ENCODE measurements at places on chromosomes 1 and 21. TPM values are rescaled to one million over a fixed set of nuclear protein-coding genes. Genes with fewer than 3 reads are reported as not detected.

Gene HES3
- not detected for total RNA-seq

Gene TSACC
- total RNA-seq = not detected

Gene SMYD3
- total RNA-seq = 22.3 TPM

GRCh38 chr1:114035304-114035700 is 56.0 kb downstream of the OLFML3 start:
- H3K36me3 ChIP-seq = no peaks in the 10 kb centered on the region
- no peak overlapping the region for H3K4me3 ChIP-seq
- peaks cover 7% of the 10 kb centered on the region for H3K4me1 ChIP-seq
- DNase-seq = no peak
- no peaks in the 10 kb centered on the region for H3K27me3 ChIP-seq

DNA sequence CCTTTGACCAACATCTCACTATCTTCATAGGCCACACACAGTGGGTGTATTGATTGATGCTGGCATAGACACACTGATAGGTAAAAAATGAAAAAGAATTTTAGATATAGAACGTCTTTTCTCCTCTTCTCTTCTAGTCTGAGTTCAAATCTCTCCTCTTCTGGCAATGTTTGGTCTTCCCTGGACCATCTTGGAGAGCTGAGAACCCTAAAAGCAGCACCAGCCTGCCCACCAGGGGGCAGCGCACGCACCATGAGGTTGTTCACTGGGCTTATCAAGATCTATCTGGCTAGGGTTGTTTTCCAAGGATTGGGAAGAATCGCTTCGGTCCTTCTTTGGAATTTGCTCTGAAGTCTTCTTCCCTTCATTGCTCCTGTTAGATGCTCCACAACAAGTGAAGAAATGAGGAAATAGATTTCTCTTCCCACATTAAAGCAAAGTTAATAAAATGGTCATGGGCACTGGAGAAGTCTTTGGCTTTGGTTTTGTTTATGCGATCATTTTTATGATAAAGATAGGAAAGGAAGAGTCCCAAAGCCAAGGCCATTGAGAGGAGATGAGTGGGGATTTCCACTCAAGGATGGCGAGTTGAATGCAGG is 104.0 kb upstream of the OLIG2 start:
- no peak overlapping the region for H3K27ac ChIP-seq
- H3K27me3 ChIP-seq = no peaks in the 10 kb centered on the region
- no peaks in the 10 kb centered on the region for H3K4me1 ChIP-seq
- H3K36me3 ChIP-seq = no peaks in the 10 kb centered on the region
- no peak for DNase-seq
- no peak overlapping the region for H3K4me3 ChIP-seq

Data from vagina (tissue), 2 donors.